ENCODE measurements at places on chromosomes 7 and 10.

- DNase-seq: no peak
These were observed 1.8 kb downstream of the CHRM2 start for GRCh38 chr7:136869991-136870865.

GRCh38 chr7:150515248-150516147 lies 826 bp downstream of the GIMAP7 start:
- DNase-seq: no peak

DNA sequence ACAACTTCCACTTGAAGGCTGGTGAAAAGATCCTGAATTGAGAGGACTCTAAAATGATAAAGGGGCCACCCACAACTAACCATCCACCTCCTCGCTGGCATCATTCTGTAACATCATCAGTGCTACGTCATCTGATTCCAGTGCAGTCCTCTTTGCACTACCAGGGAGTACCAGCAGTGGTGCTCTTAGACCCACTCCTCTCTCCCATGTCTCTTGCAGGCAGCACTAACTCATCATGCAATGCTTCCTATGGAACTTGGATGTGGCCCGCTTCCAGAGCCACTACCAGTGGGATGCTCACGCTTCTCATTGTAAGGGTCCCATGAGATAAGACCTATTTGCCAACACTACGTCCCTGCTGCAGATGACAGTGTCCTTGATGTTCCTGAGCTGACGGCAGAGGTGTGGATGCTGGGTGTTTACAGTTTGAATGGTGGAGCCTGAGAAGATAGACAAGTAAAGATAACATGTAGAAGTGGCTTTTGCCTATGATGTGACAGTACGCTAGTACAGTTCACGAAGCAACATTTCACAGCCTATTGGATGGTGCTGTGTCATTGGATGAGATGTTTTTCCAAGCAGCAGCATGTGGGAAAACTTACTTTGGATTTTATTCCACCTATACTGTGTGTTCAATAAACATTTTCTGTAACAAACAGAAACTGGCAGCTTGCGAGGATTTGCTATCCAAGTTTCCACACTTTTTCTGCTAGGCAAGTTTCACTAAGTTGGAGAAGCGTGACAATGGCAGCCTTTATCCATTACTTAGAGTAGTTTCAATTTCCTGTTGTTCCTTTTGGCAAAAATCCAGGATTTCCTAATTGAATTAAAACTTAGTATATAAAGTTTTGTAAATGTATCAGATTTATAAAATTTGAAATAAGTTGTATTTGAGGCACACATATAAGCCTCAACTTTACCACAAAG lies 35.8 kb upstream of the COBL start:
- no peak for DNase-seq

GRCh38 chr7:15685358-15686294 lies 857 bp downstream of the MEOX2 start:
- no peak for DNase-seq

DNA sequence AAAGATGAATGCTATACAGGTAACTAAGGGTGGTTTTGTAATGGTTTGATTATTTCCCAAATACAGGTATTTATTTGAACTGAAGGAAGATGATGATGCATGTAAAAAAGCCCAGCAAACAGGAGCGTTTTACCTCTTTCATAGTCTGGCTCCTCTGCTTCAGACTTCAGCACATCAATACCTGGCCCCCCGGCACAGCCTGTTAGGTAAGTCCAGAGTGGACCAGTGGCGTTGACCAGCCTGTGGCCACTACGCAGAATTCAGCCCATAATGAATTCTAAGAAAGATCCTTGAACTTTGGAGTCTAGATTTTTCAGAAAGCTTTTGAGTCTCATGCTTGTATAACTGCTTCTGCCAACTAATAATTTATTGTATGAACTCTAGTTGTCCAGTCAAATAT lies 9.7 kb downstream of the NUDT13 start:
- no peak for DNase-seq

GRCh38 chr10:30383356-30383755 lies 34.3 kb upstream of the MTPAP start:
- DNase-seq: no peak

DNA sequence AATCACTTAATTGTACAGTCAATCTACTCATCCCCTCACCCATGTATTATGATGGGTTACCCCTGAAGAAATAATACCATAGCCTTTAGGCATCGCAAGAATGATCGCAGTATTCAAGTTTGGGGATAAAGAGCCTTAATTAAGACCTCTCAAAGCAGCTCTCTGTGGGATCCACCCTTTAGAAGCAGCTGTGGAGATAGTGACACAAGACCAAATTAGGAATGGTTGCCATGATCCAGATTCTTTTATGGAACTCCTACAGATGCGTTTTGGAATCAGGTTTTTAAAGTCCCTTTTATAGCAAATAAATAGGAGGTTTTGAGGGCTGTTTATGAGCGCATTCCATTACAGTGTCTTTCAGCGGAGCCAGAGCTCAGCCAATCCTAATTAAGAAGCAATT lies 12.2 kb downstream of the TES start:
- no peak for DNase-seq

DNA sequence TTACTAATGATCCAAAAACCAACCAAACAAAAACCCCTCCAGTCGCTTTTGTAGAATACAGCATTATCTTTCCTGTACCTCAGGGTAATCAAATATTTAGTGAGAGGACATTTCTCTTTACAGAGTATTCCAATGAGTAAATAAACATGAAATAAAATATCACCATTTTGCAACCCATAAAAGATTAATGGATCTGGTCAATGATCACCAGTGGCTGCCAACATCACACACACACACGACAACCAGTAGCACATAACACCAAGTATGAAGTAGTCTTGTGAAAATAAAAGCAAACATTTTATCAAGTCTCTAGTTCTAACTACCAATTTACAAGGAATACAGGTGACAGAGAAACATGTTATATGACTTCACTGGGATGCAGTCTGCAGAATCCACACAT lies 188.6 kb upstream of the IMMP2L start:
- no peak for DNase-seq

DNA sequence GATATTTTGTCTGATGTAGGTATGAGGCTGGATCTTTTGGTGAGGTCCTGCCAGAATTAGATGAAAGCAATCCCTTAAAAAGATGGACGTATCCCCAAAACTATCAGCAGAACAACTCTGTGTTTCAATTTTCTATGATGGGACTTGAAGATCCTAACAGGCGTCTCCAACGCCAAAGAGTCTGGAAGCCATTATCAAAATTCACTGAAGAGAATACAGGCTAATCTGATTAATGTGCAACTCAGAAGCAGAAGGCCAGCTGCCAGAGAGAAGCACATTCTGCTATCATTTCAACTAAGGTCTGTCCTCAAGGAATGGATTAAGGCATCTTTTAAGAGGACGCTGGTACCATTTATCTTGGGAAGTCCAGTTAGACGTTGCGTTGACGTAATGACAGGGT lies 119.7 kb downstream of the FGFR2 start:
- no peak for DNase-seq
